ENCODE measurements at places on chromosomes 1 and 21.

DNA sequence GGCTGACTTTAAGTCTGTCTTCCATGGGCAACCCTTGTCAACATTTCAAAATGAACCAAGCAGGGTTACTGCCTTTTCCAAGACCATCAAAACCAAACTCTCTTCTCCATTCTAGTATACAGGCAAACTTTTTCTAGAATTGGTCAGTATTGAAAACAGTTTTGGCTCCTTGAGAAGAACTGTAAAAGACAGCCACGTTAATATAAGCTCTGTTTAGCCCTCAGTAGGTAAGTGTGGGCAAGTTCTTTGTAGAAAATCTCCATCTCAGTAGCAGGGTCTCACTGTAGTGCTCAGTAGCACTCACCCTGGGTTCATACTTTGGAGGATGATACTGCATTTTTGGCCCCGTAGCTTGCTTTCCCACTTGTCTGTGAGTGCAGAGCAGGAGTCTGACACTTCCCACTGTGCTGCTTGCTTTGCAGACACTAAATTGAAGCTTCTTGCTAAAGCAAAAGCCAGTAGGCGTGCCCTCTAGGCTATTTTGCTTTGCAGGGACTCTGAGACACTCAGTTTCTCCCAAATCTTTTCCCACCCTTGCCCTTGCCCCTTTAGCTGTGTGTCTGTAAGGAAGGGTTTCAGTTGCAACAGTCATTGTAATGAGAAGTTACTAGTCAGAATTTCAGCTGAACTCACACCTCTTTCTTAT lies 34.3 kb upstream of the CACYBP start:
- DNase-seq, result no peak

GRCh38 chr1:227328405-227329019 lies 10.2 kb upstream of the CDC42BPA start:
- no peak for DNase-seq

GRCh38 chr1:91799863-91800262 lies 86.1 kb downstream of the TGFBR3 start:
- DNase-seq, result no peak

- no peak for DNase-seq
Observed at GRCh38 chr21:28801906-28802305, 190.8 kb downstream of the LTN1 start.

DNA sequence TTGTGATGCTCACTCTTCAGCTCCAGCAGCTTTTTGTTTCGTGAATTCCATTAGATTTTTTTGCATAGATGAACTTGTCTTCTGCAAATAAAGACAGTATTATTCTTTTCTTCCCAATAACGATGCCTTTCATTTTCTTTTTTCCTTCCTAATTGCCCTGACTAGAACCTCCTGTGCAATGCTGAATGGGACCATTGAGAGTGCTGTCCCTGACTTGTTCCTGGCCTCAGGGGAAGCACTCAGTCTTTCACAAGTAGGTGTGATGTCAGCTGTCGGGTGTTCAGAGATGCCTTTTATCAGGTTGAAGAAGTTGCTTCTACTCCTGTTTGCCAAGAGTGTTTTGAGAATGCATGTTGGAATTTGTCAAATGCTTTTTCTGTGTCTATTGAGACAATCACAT lies 64.3 kb upstream of the ADARB1 start:
- DNase-seq, result no peak

DNA sequence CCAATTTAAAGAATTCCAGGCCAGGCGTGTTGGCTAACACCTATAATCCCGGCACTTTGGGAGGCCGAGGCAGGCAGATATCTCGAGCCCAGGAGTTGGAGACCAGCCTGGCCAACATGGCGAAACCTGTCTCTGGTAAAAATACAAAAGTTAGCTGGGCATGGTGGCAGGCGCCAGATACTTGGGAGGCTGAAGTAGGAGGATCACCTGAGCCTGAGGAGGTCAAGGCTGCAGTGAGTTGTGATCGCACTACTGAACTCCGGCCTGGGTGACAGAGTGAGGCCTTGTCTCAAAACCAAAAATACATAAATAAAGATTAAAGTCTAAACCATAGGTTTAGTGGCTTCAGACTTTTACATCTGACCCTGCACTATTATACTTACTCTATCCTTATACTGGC lies 32.4 kb downstream of the BTG3 start:
- DNase-seq, result no peak

DNA sequence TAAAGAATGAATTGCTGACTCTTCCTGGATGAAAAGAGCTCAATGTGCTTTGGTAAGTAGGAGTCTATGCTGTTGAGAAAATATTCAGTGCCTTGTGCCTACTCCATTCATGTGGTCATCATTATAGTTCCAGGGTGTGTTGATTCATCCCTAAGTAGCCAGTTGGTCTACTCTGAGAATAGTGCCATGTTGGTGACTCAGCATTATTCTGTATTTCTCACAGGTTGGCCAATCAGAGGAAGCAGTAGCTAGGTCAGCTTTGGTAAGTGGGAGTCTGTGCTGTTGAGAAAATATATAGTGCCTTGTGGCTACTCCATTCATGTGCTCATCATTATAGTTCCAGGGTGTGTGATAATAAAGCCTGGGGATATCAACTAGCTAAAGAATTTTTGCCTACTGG lies 397.3 kb downstream of the AGBL4 start:
- no peak for DNase-seq

Data from activated naive CD4-positive, alpha-beta T cell treated with anti-CD3 and anti-CD28 coated beads, Interleukin-2, amount 50 U/mL, for 16 hours (primary cell).